T-helper 17 cell (primary cell): ENCODE measurements at places on chromosomes 6 and 20. TPM values are rescaled to one million over a fixed set of nuclear protein-coding genes. Genes with fewer than 3 reads are reported as not detected.

- DNase-seq: peak; percentile 66
These were observed 664 bp upstream of the BAG6 start for GRCh38 chr6:31652925-31653724.

GRCh38 chr6:16918586-16918985 lies 157.3 kb upstream of the ATXN1 start:
- DNase-seq: no peak

- DNase-seq: no peak
These were observed 375.1 kb downstream of the HACE1 start for GRCh38 chr6:104484626-104485025.

DNA sequence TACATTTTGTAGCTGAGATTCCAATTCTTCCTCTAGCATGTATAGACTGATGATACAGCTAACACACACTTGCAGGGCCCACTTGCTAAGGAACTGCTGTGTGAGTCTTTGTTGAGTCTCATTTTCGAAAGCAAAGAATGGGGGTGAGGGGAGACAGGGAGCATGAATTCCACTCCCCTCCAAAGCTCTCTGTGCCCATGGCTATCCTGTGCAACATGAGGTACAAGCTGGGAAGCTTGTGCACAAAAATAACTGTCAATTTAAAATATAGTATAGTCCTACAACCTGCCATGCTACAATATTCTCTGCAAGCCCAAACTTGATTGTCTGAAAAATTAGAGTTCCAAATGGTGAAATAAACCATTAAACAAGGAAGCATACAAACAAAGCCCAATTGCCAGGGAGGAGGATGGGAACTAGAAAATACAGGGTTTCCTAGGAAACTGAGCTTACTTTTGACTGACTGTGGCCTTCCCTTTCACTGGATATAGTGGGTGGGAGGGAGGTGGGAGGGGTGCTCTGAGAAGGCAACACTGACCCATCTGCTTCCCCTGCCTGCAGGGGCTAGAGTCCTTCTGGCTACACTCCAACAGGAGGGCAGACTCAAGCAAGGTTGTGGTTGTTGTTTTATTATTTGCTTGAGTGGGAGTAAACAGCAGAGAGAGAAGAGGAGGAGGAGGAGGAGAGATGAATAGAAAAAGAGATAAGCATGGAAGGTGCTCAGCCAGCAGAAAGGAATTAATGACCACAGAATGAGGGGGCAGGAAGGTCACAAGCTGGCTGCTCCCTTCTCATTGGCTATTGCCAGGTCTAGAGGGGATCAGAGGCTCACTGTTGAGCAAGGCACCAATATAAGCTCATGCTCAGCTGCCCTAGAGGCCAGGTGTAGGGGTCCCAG lies 84.6 kb downstream of the FYN start:
- DNase-seq: no peak

DNA sequence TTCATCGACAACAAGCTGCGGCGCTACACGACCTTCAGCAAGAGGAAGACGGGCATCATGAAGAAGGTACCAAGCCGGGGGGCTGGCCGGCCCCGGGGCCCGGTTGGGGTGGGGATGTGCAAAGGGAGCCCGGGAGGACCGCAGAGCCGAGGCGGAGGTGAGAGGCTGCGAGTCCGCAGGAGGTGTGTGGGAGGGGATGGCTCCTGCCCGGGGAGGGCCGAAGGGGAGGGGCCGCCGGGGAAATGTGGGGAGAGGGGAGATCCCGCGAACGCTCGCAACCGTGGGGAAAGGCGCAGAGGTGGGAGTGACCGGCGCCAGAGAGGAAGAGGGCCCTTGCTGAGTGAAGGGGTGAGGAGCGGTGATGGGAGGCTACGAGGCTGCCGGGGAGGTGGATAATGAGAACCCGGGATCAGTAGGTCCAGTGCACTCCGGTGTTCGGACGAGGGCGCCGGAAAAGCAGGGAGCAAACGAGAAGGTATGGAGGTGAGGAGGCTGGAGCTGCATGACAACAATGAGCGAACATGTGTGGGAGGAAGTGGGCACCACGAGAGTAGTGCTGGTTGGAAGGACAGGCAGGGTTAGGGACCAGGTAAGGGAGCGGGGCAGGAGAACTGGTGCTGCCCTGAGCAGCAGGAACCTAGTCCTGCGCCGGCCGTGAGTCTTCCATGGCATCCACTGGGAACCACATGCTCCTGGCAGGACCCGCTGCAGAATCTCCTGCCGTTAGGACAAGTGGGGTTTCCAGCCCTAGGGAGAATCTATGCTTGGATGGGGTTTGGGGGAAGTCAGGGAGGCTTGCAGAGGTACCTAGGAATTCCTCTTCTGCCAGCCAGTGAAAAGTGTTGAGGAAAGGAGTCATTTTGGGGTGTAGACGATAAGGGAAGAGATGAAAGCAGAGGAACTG lies 1.3 kb downstream of the SRF start:
- DNase-seq: peak; percentile 27

DNA sequence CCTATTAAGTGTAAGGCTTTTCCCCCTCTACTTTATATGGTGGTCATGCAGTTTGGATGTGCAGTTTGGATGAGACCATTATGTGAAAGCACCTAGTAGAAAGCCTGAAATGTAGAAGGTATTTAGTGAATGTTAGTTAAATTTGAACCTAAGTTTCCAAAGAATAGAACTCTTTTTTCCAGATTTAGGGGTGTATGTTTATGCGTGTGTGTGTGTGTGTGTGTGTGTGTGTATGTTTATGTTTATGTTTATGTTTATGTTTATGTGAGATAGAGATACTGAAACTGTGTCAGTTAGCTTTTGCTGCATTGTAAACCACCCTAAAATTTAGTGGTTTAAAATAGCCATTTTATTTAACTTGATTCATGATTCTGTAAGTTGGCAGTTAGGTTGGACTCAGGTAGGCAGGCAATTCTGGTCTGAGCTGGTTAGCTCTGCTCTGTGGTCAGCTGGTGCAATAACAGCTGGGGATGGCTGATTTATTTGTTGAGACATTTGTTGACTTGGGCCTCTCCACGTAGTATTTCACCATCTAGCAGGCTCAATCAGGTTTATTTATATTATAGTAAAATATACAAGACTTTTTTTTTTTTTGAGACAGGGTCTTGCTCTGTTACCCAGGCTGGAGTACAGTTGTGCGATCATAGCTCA lies 54.0 kb downstream of the STK4 start:
- no peak for DNase-seq

GRCh38 chr6:16286151-16286522 lies 47.8 kb downstream of the GMPR start:
- DNase-seq: no peak

DNA sequence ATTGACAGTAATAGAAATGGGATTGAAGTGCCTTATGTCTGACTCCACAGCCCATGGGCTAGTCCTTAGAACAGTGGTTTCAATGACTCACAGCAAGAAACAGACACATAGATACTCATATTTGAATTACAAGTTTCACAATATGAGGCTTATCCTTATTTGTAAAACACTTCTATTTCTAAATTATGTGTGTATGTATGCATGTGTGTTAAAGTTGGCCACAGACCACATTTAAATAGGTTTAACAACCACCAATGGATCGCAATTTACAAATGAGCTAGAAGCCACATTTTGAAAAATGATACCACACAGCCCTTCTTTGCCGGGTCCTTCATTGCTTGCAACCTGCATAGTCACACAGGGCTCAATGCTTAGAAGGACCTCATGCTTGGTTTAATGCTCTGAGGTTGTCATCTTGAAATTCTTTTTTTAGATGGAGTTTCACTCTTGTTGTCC lies 157.8 kb upstream of the PREP start:
- no peak for DNase-seq

The TCF19 gene
- 4.1 TPM for total RNA-seq
